ENCODE measurements at places on chromosomes 1 and 21.

GRCh38 chr1:98340511-98340910 is 321.0 kb upstream of the SNX7 start:
- no peak for DNase-seq

DNA sequence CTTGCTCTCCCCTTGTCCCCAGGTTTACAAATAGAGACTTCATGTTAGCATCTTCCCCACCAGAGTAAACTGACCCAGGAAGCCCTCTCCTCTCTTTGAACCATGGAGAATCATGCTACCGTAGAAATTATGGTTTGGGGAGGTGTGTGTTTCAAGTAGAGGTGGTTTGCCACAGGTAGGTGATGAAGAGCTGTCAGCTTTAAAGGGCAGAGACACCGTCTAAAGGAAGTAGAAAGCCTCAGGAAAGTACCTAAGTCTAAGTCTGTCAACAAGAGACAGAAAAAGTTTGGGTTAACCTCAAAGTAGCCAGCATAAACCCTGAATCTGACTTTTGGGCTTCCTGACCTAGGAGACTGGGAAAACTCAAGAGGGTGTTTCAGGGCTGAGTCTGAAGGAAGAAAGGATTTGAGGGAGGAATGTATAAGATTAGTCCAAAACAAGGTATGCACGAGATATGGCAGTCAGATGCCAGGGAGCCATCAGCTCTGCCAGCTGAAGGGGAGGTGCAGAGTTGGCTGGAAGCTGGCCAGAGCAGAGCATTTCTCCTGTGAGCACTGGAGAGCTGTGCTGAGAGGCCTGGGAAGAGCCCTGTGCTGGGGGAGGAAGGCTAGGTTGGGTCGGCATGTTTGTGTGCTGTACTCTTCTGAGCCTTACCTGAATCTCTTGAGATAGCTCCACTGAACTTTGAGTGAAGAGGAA is 14.3 kb downstream of the ADAMTSL4 start:
- peak; percentile 53 for DNase-seq

GRCh38 chr1:31633117-31633516 is 11.6 kb downstream of the PEF1 start:
- no peak for DNase-seq

GRCh38 chr21:31497914-31498313 is 153.9 kb upstream of the TIAM1 start:
- no peak for DNase-seq

DNA sequence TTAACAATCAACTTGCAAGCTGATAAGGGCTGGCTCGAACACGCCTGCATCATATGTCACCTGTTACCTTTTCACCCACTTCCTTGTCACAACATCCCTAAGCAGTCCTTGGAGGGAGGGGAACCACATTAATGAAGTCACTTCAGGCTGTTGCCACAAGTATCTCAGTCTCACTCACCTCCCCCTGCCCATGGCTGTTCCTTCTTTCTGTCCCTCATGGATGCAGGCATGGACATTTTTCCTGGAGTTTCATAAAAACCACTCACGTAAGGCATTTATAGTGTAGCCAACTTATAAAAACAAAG is 76.8 kb upstream of the ANGPTL1 start:
- no peak for DNase-seq

- DNase-seq, result no peak
Measured at GRCh38 chr21:32481875-32482408, 69.4 kb downstream of the EVA1C start.

DNA sequence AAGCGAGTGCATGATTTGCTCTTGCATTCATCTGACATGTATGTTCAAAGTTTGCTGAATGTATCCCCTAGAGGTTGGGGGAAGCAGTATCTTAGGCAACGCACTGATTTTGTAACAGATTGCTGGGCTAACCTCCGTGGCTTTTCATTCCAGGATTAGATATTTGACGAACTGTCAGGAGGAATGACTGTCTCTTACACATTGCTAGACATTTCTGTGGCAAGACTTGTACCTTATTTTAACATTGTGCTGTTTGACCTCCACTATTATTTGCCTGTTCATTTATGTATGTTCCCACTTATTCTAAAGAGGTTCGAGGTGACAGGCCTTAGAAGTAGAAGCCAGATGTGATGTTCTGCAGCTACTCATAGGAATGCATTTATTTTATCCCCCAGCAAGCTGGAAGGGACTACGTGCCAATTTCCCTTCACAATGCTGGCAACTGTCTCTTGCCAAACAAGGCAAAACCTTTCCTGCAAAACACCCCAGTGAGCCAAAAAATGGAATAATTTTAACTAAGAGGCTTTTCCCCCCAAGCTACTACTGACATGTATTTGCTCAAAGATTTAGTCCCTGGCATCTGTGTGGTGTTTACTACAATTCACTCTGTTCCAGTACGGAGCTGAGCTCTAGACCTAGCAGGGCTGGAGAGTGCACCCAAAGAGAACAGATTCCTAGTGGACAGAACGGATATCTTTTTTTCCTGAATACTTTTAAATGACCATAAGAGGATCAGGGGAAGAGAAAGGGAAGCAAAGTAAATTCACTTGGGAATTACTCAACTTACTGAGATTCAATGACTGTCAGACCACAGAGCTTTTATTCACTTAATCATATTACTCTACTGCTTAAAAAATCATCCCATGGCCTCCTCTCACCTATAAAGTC is 646.2 kb downstream of the SMYD3 start:
- no peak for DNase-seq

- no peak for DNase-seq
Measured at GRCh38 chr1:5774019-5774418, 218.2 kb downstream of the NPHP4 start.

- DNase-seq, result no peak
Measured at GRCh38 chr1:91151702-91152101, 129.9 kb upstream of the ZNF644 start.
